ENCODE measurements at places on chromosomes 3 and 15. TPM values are rescaled to one million over a fixed set of nuclear protein-coding genes. Genes with fewer than 3 reads are reported as not detected.

Gene SLC6A11
- total RNA-seq, result 33.5 TPM

Gene RPL39L
- total RNA-seq, result 13.5 TPM

Gene OXTR
- total RNA-seq, result 2.5 TPM

Gene ACKR4
- not detected for total RNA-seq

Gene SLC22A14
- 1.3 TPM for total RNA-seq

Gene COL6A5
- total RNA-seq, result not detected

Gene C2CD4A
- total RNA-seq, result not detected

Gene NRROS
- 1.6 TPM for total RNA-seq

Gene WDR93
- total RNA-seq, result 0.63 TPM

Gene GLDN
- total RNA-seq, result 2.2 TPM

Gene XCR1
- total RNA-seq, result not detected

Gene CPN2
- not detected for total RNA-seq

Gene CSPG5
- total RNA-seq, result 102 TPM

Gene SNX33
- 3.4 TPM for total RNA-seq

Gene PPP1R2
- total RNA-seq, result 65.4 TPM

Gene SLITRK3
- total RNA-seq, result 4.7 TPM

Gene CLASP2
- total RNA-seq, result 1,298 TPM

Gene CD86
- total RNA-seq, result 0.94 TPM

Gene ATP10A
- total RNA-seq, result 2.5 TPM

Gene IL5RA
- total RNA-seq, result 1.3 TPM

Gene FAM3D
- total RNA-seq, result not detected

Gene GUCA1C
- not detected for total RNA-seq

Measured in parietal lobe (tissue), 2 donors.